HCT116 (cell line): ENCODE measurements at places on chromosomes 4 and X.

GRCh38 chrX:11540532-11541377 is 125.0 kb downstream of the ARHGAP6 start:
- DNase-seq: no peak

- no peak for DNase-seq
These were observed 20.6 kb downstream of the F8 start for GRCh38 chrX:155001873-155002272.

GRCh38 chrX:41452565-41453356 is 5.6 kb downstream of the NYX start:
- DNase-seq: no peak

DNA sequence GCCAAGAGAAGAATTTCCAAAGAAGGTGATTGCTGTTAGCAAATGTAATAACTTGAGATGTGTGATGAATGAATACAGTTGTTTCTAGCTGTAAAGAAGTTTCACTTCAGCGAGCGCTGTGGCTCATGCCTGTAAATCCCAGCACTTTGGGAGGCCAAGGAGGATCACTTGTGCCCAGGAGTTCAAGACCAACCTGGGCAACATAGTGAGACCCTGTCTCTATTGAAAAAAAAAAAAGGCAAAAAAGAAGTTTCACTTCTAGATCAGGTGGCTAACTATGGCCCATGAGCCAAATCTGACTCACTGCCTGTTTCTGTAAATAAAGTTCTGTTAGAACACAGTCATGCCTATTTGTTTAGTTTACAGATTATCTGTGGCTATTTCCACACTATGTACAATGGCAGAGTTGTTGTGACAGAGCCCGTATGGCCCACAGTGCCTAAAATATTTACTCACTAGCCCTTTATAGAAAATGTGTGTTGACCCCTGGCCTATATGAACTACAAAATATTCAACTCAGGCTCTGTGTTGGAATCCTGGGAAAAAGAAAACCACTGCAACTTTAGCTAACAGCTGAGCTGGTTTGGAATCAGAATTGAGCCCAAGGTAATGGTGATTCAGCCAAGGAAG is 54.1 kb upstream of the PRPS1 start:
- DNase-seq: no peak

DNA sequence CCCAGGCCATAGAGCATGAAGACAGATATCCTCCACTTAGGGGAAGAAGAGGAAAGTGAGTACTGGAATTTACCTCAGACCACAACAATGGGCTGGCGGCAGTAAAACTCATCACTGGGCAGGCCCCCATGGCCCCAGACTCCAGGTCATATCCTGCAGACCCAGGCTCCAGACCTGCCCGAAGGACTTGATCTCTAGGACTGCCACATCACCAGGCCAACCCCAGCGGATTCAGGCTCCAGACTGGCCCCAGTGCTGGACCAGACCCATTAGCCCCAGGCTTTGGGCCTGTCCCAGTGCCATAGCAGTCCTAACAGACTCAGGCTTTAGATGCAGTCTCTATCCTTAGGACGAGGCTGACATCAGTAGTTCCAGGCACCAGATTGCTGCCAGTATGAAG is 190.6 kb downstream of the DLG3 start:
- no peak for DNase-seq

- DNase-seq: peak; percentile 18
These were observed 25.2 kb downstream of the NYX start for GRCh38 chrX:41472231-41472815.

GRCh38 chr4:122921971-122922876 is at the start of gene NUDT6:
Gene NUDT6, minus strand, starts transcription at chr4:122922597. Its CDS starts 25 bp downstream, at chr4:122922572.
- no peak for DNase-seq

- DNase-seq: no peak
These were observed 19.8 kb downstream of the BEX3 start for GRCh38 chrX:103396186-103396585.

- peak; percentile 65 for DNase-seq
These were observed 104.9 kb downstream of the FAM53A start for GRCh38 chr4:1579001-1579900.

DNA sequence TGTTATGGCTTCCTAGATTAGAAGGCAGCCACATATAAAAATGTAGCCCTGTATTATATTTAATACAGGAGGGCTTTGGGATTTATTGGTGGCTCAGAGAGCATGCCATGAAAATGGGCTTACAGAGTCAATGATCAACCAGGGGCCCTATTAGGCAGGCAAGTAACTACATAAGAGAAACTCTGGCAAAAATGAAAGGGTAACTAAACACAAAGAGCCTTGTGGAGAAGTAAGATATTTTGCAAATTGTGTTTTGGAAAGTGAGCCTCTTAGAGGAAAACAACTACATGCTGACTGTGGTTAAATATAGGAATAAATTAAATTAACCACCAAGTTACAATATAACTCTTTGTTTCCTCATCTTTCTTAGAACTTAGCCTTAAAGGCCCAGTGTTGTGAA is 5.5 kb downstream of the SAT1 start:
- DNase-seq: no peak

DNA sequence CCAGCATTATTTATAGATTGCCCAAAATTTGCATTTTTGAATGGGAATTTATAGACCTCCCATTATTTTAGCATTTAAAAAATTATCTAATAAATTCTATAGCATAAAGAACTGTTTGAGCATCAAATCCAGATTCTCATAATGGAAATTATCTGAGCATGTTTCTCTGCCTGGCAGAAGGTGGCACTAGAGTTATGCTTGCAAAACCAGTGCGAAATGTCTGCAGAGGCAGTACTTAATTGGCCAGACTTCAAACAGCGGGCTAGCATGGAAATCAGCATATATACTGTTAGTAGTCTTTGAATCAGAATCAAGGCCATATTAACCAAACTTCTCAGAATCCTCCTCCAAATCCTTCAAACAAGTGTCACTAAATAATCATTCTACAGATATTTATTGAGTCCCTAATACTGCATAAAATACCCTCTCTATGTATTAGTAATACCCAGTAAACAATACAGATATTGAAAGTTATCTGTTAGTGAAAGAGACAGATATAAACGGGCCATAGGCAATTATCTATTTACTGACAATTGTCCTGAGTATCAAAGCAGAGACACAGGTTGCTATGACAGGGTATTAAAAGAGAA is 78.7 kb upstream of the DCLK2 start:
- peak; percentile 60 for DNase-seq

GRCh38 chrX:77431227-77431626 is 16.0 kb upstream of the FGF16 start:
- no peak for DNase-seq

DNA sequence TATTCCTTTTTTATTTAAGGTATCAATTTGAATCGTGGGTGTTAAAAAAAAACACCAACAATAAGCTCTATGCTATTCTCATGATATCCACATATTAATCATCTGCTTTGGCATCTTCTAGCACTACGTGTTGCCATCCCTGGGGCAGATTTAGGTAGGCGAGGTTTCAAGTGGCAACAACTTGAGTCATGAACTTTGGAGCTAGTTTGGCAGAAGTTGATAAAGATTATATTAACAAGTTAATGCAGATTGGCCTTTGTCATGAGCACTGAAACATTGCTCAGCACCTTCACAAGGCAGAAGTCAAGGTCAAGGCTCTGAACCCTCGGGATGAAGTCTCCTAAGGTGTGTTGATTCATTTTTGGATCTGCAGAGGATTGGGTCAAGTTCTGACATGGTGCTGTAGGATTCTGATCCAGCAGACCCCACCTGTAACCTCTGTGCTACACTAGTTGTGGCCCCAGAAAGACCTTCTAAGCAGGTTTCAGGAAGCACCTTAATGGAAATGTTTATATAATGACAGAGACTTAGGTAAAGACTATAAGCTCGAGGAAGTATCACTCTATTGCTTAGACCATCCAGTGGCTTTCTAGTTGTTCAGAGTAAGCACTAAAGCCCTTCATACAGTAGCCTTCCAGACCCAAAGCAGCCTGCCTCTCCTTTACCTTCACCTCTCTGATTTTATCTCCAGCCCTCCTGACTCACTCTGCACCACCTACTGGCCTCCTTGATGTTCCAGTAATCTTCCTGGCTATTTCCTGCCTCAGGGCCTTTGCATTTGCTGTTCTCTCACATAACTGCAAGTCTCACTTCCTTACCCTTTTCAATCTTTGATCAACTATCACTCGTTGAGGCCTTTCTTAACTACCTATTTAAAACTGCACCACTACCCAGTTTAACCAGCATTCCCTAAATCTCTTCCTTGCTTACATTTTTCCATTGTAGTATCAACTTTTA is 117.0 kb upstream of the SLC4A4 start:
- DNase-seq: no peak

DNA sequence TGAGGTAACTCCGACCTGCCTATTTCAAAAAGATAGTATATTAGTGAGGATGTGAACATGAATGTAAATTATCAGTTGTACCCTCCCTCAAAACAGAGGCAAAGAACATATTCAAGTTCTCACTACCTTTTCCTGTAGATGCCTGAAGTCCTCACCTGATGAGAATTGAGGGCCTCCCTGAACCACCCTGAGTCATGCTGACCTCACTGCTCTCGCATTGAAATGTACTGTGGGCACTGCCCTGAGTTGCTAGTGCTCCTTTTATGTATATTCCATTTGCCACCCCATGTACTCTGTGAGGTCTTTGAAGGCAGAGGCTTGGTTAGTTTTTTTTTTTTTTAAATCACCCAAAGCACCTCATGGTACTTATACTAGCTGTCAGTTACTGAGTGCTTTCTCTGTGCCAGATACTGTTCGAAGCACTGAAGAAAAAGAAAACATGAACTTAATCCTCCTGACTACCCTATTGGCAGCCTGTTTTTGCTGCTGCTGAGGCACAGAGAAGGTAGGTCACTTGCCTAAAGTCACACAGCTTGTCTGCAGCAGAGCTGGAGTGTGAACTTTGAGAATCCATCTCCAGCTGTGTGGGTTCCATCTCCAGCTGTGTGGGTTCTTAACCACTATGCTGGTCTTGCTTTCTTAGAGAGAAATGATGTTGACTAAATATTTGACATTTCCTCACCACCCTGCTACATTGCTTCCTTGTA is 253.1 kb upstream of the GPC4 start:
- no peak for DNase-seq

- no peak for DNase-seq
These were observed 62.4 kb downstream of the JADE1 start for GRCh38 chr4:128871948-128872347.

DNA sequence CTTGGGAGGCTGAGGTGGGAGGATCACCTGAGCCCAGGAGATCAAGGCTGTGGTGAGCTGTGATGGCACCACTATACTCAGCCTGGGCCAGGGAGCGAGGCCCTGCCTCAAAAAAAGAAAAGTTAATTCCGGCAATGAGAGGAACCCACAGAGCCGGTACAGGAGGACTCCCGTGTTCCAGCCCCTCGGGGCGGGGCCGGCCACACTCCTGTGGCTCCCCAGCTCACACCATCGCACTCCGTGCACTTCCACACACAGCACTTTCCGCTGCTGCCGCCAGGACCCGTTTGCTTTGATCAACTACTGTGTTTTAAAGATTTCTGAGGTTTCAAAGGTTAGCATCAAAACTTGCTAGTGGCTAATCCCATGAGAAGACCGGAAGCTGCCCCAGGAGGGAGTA is 171.7 kb downstream of the AFAP1 start:
- no peak for DNase-seq

GRCh38 chrX:9775930-9776329 is 10.3 kb upstream of the GPR143 start:
- no peak for DNase-seq

- no peak for DNase-seq
These were observed 187.9 kb downstream of the LRBA start for GRCh38 chr4:150827226-150827625.
